GM19239 (cell line): ENCODE measurements at places on chromosomes 7 and 10.

- no peak for DNase-seq
Observed at GRCh38 chr7:148867596-148868377, 16.3 kb downstream of the EZH2 start.

DNA sequence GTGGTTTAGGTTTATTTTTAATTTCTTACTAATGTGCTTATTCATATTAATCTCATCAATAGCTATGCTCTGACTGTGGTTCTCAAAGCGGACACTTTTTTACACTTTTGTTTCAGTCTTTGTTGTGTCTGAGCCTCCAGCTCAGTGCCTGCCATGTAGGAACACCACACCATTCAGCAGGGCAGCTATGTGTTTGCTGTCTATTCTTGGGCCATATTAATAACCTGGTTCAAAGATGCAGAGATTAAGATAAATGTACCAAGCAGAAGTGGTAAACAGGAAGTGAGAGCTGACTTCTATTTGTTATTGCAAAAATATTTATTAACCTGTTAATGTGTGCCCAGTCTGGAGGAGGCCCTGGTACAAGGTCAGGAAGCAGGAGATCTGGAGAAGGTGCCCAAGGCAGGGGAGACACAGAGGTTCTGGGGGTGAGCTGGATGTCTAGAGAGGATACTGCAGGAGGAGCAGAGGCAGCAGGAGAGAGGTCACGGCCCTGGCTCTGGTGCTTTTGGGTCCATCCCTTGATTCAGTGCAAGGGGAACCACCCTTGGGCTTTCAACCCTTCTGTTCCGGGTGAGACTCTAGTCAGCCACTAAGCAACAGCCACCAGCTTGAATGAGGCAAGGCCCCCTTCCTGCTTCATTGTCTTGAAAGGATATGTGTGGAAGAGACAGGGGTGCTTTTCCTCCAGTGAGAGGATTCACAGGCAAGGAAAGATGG lies 1.9 kb downstream of the TBXAS1 start:
- DNase-seq = no peak

DNA sequence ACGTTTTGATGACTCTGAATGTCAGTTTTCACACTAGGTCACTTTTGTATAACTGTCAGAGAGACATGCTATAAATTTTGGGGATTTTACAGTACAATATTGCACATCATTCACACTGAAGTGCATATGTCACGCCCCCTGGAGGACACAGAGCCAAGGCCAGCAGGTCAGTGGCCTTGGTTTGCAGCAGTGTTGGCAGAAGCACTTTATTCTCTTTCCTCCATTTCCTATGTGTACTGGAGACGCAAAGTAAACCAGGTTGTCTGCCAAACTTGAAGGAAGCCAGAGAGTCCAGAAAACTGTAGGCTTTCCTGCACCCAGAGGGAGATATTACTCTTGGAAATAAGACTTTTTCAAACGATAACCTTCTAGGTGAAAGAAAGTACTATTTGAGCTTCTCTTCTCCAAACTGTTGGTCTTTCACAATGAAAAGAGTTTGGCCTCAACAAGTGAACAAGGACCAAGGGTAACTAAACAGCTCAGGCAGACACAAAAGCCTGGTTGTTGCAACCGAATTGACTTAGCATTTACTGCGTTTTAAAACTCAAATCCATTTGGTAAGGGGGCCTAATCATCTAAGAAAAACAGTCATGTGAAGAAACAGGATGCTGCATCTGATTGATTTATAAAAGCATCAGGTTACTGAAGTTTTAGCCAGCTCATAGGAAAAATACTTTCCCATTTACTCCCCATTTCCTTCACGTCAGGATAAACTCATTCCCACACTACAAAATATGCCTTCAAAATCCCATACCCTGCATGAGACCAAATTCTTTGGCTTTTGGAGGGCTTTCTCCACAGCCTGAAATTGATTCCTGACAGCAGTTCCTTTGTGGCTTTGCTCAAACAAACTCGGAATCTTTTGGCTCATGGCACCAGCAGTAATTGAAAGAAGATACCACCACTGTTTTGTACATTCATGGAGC lies 83.0 kb upstream of the SEC61G start:
- no peak for DNase-seq

GRCh38 chr7:148698007-148698396 lies 701 bp upstream of the CUL1 start:
- peak; percentile 22 for DNase-seq

DNA sequence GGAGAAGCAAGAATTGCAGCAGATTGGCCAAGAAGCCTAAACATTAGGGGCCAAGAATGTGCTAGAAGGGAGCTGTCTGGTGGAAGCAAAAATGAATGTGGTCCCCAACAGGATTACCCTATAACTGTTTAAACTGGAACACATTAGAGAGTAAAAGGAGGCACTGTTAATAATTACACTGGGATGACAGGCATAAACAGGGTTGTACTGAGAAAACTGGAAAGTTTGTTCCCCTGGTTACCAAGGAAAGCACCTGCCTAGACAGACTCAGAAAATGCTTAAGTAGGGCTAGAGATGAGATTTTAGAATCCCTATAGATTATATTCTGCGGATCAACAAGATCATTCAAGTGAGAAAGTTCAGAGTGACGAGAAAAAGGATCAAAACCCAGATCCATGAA lies 100.8 kb downstream of the CTTNBP2 start:
- DNase-seq = no peak

DNA sequence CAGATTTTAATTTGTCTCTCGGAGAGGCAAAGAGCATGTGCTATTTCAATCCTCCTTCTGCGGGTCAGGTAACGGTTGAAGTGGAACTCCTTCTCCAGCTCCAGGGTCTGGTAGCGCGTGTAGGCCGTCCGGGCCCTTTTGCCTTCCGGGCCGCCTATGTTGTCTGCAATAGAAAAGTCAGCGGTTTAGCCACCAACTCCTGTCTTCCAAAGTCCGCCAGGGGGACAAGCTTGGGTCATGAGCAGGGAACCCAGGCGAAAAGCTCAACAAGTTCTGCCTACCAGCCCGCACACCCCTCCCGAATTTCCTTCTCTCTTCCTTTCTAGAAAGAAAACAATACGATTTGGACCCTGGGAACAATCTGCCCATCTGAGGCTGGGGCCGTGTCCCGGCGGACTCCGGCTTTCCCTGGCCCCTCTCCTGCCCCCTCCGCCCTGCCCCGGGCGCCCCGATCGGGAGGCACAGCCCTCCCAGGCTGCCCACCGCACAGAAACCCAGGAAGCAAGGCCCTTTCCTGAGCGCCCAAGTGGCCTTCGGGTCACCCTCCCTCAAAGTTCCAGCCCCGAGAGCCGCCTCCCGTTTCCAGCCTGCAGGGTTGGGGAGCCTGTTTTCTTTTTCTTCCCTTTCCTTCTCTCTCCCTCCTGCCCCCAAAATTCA lies 1.4 kb downstream of the HOXA5 start:
- DNase-seq = no peak

DNA sequence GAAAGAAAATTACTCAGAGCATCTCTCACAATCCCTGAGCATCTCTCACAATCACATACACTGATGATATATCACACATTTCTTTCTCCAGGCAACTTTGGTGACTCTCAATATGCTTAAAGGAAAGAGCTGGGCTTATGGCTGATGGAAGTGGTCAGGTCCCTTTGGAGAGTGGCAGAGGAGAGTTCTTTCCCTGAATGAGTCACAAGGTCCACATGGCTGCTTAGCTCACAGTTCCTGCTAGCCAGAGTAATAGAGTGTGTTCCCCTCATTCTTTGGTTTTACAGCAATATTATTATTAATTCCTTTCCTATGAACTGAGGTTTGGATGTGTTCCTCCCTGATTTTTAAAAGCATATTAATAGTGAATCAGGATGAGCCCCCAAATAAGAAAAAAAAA lies 287.4 kb downstream of the C7orf25 start:
- DNase-seq = no peak
